ENCODE measurements at places on chromosomes 13 and 19.

DNA sequence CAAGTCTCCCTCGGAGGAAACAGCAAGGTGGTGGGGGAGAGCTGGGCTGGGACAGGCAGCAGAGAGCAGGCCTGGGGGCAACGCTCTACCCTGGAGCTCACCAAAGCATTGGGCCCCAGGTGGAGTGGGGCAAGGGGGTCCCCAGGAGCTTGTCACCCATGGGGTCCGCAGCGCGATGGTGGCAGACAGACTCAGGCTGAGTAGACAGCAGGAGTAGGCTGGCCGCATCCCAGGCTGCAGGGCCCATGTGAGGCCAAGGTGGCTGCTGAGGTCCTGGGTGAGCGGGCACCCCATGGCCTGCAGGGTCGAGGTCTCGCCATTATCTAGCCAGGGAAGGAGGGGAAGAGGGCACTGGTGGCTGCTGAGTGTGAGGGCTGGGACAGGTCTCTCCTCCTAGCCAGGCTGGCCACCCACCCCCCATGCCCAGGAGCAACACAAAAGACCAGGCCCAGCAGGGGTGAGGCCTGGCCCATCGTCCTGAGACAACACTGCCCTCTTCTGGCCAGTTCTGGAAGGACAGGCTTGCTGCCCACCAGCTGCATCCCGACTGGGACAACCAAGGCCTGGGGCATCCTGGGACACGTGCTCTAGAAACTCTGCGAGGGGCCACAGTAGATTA is 33.1 kb downstream of the CEBPG start:
- DNase-seq = peak; percentile 60

DNA sequence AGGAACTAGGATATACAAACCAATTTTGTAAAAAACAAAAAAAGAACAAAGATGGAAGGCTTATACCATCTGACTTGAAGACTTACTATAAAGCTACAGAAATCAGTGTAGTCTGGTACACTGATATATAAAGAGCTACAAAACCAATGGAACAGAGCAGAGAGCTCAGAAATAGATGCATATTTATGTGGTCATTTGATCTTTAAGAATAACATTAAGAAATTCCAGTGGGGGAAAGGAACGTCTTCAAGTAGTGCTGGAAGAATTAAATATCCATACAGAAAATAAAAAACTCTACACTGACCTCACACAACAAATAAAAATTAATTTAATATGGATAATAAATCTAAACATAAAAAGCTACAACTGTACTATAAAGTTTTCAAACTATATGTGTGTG is 317.0 kb downstream of the ENOX1 start:
- no peak for DNase-seq

DNA sequence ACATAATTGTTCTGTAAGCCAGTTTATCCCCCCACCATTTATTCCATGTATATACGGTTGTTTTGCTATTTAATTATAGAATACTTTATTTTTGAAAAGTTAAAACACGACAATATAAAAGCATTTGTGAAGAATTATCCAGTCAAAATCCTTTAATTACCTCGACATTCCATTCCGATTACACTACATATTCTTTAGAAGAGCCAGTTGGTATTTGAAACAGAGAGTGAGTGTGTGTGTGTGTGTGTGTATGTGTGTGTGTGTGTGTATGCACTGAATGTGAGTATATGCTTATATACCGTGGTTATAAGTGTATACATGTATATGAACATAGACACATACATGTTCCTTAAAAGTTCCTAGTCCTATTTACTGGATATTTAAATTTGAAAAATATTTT is 87.8 kb upstream of the KLF5 start:
- DNase-seq = no peak

DNA sequence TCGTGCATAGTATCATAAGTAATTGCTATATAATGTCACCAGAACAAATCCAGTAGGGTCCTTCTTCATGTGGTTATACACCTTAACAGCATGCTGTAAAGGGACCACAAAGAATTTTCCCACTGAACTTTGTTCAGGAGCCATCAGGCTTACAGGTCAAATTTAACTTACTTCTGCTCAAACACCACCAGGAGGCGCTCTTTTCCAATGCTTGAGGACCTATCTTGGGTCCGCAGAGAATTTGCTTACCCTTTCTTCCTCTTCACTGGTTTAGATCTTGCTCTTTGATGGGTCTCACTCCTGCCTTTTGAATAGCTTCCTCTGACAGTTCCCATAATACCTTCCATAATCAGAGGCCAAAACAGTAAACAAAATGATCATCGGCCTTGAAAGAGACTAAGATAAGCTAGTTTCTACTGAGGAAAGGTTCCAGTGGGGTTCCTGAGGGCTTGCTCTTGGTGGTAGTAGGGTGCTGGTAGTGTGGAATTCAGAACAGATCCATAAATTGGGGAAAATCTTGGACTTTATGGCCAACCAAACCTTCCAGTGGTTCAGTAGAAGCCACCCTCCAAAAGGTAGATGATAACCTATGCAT is 37.4 kb downstream of the SCGB2B2 start:
- DNase-seq = peak; percentile 46

- no peak for DNase-seq
These were observed 389.2 kb downstream of the EFNB2 start for GRCh38 chr13:106145997-106146864.

Data from stimulated activated CD4-positive, alpha-beta T cell treated with anti-CD3 and anti-CD28 coated beads, TNF-alpha, amount 100 ng/mL, for 4 hours (primary cell).